Neural cell (in vitro differentiated cells): ENCODE measurements at places on chromosomes 7 and 10. TPM values are rescaled to one million over a fixed set of nuclear protein-coding genes. Genes with fewer than 3 reads are reported as not detected.

The HKDC1 gene
- polyA plus RNA-seq: 0.07 TPM in 1 of 2 replicates, not detected in the other

The TRPV6 gene
- polyA plus RNA-seq: 0.30 and 0.38 TPM in 2 replicates

The SFTPD gene
- polyA plus RNA-seq: 0.51 and 1.4 TPM in 2 replicates

The GHRHR gene
- not detected in 2 replicates for polyA plus RNA-seq

The NEUROG3 gene
- not detected in 2 replicates for polyA plus RNA-seq

The SUGCT gene
- 0.40 TPM in 1 of 2 replicates, not detected in the other for polyA plus RNA-seq

The AKR1C2 gene
- polyA plus RNA-seq: 162 and 170 TPM in 2 replicates

The CPSF4 gene
- polyA plus RNA-seq: 209 and 238 TPM in 2 replicates

The CTTNBP2 gene
- 35.2 and 53.5 TPM in 2 replicates for polyA plus RNA-seq

The CYP17A1 gene
- polyA plus RNA-seq: not detected in 2 replicates

The ITPRID1 gene
- not detected in 2 replicates for polyA plus RNA-seq

The CPA2 gene
- polyA plus RNA-seq: 0.41 TPM in 1 of 2 replicates, not detected in the other

The CPN1 gene
- not detected in 2 replicates for polyA plus RNA-seq

The CBX3 gene
- 532 and 598 TPM in 2 replicates for polyA plus RNA-seq

The ELOVL3 gene
- polyA plus RNA-seq: not detected in 2 replicates

The HYAL4 gene
- polyA plus RNA-seq: 0.64 TPM in 1 of 2 replicates, not detected in the other

The AGBL3 gene
- polyA plus RNA-seq: 7.5 and 9.5 TPM in 2 replicates

The TMEM140 gene
- polyA plus RNA-seq: 0.15 TPM in 1 of 2 replicates, not detected in the other

The TAS2R5 gene
- polyA plus RNA-seq: 5.1 and 9.4 TPM in 2 replicates

The DLX5 gene
- 40.5 and 44.6 TPM in 2 replicates for polyA plus RNA-seq

The TMUB1 gene
- 35.2 and 43.9 TPM in 2 replicates for polyA plus RNA-seq

The MOGAT3 gene
- polyA plus RNA-seq: not detected in 2 replicates

The NEBL gene
- 16.3 and 16.4 TPM in 2 replicates for polyA plus RNA-seq

The UNCX gene
- polyA plus RNA-seq: 1.6 TPM in 2 replicates

The KCNH2 gene
- 24.4 and 35.5 TPM in 2 replicates for polyA plus RNA-seq

The OPN4 gene
- not detected in 2 replicates for polyA plus RNA-seq

The TMEM176B gene
- polyA plus RNA-seq: 1.9 and 3.0 TPM in 2 replicates

The SORCS1 gene
- 27.0 and 30.2 TPM in 2 replicates for polyA plus RNA-seq

The NMT2 gene
- polyA plus RNA-seq: 17.7 and 24.6 TPM in 2 replicates

The DPY19L1 gene
- 3.5 and 6.3 TPM in 2 replicates for polyA plus RNA-seq

The UNC5B gene
- 1.8 and 2.0 TPM in 2 replicates for polyA plus RNA-seq

The PON3 gene
- polyA plus RNA-seq: not detected in 2 replicates

The SPDYE5 gene
- 0.07 and 0.26 TPM in 2 replicates for polyA plus RNA-seq

The USP54 gene
- 12.7 and 18.4 TPM in 2 replicates for polyA plus RNA-seq

The TRPV5 gene
- 0.52 TPM in 1 of 2 replicates, not detected in the other for polyA plus RNA-seq

The ARHGEF35 gene
- polyA plus RNA-seq: not detected in 2 replicates

The RPEL1 gene
- not detected in 2 replicates for polyA plus RNA-seq

The HMX2 gene
- polyA plus RNA-seq: not detected in 2 replicates

The OR2A12 gene
- polyA plus RNA-seq: not detected in 2 replicates

The GTF2IRD2 gene
- polyA plus RNA-seq: 17.7 and 19.9 TPM in 2 replicates

The SLC26A3 gene
- not detected in 2 replicates for polyA plus RNA-seq

The PRKAR2B gene
- polyA plus RNA-seq: 249 and 297 TPM in 2 replicates

The RELN gene
- polyA plus RNA-seq: 169 and 178 TPM in 2 replicates
